ENCODE measurements at places on chromosomes 5 and 9.

DNA sequence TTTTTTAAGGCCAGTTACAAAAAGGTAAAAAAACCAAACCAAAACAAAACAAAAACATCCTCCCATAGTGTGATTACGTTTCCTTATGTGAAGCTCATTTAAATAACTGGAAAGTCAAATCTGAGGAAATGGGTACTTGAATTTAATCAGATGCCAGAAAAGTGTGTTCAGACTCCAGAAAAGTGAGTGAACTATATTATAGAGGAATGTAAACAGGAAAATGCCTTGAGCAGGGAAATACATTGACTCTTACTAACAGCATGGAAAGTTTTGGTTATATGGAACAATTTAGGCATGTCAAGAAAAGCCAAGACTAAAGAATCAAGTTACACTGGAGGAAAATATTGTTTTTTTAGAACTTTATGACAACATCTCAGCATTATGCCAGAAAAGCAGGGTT, 37.8 kb upstream of the RNF20 start:
- DNase-seq: no peak

- no peak for DNase-seq
These were observed 115.2 kb downstream of the BOD1 start for GRCh38 chr5:173501271-173501670.

DNA sequence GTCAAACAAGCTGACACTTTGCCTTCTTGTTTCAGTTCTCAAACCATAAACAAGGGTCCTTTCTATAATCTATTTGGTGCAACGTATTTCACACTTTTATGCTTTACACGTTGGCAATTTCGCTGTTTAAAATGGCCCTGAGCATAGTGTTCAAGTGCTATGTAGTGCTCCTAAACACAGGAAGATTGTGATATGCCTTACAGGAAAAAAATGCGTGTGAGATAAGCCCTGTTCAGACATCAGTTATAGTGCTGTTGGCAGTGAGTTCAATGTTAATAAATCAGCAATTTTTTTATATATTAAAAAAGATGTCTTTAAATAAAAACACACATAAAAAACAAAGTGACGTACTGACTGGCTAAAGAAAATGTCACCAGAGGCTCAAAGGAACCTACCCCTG, 23.9 kb downstream of the CLINT1 start:
- DNase-seq: no peak

DNA sequence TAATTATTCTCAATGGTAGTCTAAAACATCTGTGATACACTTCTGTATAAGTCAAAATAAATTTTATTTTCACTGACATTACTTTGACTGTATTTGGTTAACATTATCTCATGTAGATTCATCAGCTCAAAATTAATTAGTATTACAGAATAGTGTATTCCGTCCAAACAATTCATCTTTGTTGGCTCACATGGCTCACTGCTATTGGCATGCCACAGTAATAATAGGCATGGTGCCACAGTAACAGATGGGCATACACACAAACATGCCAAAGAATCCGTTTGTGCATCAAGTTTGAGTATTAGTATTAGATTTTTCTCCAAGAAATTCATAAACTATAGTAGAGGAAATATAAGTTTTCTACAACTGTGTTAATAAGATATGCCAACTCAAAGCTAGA, 14.2 kb downstream of the AP3B1 start:
- DNase-seq: no peak

DNA sequence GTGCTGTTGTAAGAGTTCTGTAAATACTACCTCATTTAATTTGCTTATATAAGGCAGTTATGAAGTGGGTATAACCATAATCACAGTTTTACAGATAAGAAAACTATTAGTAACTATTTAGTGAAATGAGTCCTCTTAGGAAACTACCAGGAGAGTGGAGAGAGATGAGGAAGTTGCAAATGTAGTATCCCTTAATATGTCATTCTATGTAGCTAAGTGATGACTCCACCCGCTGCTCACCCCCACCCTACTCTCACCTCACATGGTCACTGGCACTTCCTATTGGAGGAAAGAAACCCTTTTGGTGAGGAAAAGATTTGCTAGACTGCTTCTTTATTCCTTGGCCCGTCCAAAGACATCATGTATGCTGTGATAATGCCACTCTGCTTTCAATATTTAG, 241.8 kb upstream of the SLC24A2 start:
- no peak for DNase-seq

DNA sequence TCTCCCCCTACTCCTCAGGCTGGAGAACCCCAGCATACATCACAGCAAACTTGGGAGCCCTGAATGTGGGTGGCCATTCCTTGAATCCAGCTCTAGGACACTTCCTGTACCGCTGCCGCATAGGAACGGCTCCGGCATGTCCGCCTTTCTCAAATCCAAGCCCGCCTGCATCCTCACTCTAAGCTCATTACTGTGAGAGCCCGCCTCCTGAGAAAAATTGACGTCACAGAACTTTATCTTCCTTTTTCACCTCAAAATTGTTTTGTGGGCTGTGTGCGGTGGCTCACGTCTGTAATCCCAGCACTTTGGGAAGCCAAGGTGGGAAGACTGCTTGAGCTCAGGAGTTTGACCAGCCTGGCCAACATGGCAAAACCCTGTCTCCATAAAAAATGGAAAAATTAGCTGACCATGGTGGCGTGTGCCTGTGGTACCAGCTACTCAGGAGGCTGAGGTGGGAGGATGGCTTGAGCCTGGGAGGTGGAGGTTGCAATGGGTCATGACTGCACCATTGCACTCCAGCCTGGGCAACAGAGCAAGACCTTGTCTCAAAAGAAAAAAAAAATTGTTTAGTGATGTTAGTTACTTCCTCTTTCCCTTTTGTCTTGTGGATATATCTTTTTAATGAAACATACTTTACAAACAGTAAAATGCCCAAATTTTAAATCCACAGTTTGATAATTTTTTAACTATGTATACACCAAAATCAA, 22.8 kb downstream of the RNF44 start:
- no peak for DNase-seq

Measured in AG09319 (cell line).